Bone marrow (tissue), 2 donors: ENCODE measurements at places on chromosomes 4 and X.

GRCh38 chr4:16939178-16939577 is 40.7 kb upstream of the LDB2 start:
- DNase-seq = no peak

DNA sequence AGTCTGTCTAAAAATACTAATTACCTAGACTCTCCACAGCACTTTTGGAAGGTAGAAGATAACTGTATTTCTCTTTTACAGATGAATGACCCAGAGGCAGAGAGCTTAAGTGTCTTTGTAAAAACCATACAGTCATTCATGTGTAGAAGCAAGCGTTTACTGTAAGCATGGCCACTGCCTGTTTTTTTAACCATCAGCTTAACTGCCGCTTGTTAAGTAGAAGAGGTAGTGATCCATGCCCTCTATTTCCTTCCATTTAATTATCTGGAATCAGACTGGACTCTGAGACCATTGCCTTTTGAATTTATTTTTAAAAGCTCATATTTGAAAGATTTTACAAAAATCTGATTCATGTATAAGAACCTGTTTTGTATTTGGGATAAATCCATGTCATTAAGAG is 111.2 kb upstream of the TECRL start:
- DNase-seq = no peak

- no peak for DNase-seq
Measured at GRCh38 chr4:58940167-58940566, 1830.0 kb upstream of the IGFBP7 start.

GRCh38 chr4:186342582-186342981 is 76.6 kb downstream of the F11 start:
- DNase-seq = no peak

GRCh38 chrX:52380993-52381392 is 12.2 kb downstream of the XAGE2 start:
- DNase-seq = no peak

GRCh38 chrX:114152130-114152529 is 431.8 kb upstream of the HTR2C start:
- DNase-seq = no peak

DNA sequence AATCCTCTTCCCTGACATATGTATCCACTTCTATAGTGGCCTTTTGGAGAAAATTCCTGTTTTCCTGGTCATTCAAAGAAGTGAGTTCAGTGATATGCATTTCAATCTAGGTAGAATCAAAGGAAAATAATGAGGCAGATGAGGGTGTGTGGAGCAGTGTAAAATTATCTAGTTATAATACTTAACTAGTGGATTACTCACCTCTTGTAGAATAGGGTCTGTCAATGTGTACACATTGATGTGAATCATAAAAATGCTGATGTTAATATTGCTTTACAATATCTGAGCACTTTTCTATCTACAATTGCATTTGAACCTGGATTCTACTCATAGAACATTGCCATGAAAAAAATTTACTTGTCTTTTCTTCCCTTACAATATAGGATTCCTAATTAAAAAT is 293.5 kb downstream of the GBA3 start:
- no peak for DNase-seq

GRCh38 chrX:150081076-150081475 is 142.8 kb upstream of the EOLA2 start:
- DNase-seq = no peak

DNA sequence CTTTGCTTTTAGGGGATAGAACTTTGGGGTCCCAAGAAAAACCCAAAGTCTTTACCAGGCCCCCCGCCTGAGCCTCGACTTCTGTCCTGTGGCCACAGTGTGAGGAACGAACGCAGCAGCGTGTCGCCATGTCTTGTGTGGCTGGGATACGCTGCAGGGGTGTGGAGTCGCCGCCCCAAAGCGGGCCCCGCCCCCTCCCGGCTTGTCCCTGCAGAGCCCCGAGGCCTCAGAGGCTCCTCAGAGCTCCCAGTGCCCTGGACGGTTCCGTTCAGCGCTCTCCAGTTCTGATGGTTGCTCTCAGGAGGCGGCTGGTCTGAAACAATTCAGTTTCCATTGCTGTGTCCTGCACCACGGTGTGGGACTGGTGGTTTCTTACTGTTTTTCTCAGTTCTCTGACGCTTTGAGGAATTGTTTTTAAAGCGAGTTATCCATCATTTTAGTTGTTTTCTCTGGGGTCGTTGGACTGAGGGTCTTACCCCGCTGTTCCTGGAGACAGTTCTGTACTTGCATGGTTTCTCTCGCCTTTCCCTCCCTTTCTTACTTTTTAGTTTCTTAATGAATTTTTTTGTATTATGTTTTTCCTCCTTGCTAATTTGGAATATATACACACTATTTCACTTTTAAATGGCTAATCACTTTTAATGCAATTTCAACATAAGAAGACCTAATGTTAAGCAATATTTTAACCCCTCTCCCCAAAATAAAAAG is 1.6 kb upstream of the IDUA start:
- DNase-seq = no peak

- DNase-seq = no peak
Measured at GRCh38 chr4:106264331-106264728, 51.7 kb downstream of the TBCK start.

DNA sequence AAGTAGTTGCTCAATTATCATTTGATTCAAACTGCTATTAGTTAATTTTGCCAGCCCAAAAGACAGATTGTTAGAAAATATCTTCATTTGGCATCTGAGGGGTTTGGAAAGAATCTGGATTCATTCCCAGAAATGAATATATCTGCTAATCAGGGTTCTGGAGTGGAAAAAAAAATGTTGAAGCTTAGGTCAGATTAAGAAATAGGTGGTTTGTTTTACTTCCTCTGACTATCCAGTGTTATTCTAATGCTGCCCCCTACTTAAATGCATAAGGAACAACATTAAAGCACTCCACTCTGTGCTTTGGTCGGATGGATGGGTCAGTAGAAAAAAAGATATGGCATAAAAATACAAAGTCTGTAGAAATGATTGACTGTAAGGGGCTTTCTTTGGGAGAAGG is 89.0 kb downstream of the LUZP4 start:
- DNase-seq = no peak

- DNase-seq = no peak
Measured at GRCh38 chr4:44859477-44859876, 133.1 kb upstream of the GNPDA2 start.

DNA sequence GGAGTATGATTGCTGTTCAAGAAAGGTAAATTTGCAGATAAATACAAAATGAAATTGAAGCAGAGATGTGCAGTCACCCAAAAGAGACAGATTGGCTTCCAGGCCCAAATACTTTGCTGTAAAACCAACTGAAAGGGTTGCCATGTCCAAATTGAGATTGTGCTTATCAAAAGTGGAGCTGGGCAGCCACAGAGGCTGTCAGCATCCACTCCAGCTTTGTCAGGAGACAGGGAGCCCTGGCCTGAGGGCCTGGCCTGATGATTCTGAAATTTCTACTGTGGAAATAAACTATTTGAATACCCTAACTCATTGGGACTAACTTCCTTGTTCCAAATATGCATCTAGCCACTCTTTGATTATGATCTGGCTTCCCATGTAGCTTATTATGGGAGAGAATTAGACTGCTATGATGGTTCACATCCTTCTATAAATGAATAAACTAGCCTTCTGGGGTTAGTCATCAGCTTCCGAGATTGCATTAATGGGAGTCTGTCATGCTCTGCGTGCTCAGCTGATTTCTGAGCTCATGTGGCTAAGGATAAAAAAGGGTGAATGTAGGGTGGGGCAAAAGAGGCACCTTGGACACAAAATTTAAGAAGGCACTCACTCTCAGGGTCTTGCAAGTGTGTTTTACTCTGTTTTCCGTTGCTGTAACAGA is 48.2 kb downstream of the SLC34A2 start:
- DNase-seq = no peak

DNA sequence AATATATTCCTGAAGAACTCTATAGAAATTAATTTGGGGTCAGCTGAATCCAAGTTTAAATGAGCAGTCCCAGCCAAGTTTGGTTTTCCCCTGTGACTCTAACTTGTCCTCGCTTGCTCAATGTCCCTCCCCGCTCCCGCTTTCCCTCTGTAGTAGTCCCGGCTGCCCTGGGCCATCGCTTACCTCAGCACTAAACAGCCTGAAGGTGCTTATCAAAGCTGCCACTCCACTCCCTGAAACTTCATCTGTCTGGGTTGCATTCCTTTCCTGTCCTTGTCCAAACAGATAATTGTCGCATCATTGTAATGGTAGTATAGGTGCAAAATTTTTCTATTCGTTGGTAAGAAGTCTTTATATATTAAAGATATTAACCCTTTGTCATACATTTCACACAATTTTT is 12.8 kb downstream of the SLC25A43 start:
- no peak for DNase-seq

- DNase-seq = no peak
Measured at GRCh38 chrX:108036298-108036973, 8.4 kb upstream of the VSIG1 start.

GRCh38 chrX:635428-636090 is 5.0 kb downstream of the SHOX start:
- no peak for DNase-seq

GRCh38 chr4:117831060-117831683 is 203.1 kb upstream of the NDST3 start:
- no peak for DNase-seq

DNA sequence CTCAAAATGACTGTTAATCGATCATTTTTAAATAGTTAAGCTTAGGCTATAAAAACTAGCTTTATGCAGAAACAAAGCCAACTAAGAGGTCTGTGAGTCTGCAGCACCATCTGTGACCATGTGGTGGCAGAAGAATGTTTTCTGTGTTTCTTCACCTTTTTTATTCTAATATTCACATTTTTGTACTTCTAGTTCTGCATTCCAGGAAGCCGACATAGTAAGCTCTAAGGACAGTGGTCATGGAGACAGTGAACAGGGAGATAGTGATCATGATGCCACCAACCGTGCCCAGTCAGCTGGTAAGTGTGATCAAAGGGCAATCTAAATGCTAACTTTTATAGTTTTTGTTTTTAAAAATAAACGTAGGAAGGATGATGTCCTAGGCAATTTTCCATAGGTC is 5.6 kb downstream of the PCDH10 start:
- DNase-seq = no peak

GRCh38 chr4:5276475-5277075 is 225.3 kb downstream of the STK32B start:
- no peak for DNase-seq

DNA sequence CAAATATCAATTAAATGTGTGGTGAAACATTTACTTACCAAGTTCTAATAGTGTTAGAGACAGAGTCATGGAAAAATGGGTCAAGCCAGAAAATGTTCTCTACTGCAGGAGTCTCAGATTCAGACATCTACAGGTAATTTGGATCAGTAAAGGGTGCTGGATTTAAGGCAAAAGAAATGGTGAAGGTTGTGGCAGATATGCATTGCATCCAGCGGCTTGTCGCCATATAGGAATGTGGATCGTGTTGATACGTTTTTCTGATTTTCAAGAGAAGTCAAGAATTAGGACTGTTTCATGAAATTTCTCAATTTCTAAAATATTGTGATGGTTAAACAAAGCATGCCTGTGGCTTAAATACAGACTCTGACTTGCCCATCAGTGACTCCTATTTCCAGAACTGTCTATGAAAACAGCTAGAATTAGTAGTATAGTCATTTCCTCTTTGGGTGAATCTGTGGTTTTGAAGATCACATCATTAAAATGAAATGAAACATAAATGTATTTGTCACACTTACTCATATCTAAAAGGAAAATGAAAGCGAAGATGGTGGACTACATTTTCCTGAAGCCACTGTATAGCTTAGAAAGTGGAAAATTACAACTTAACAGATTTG is 110.1 kb upstream of the VEGFC start:
- DNase-seq = peak; percentile 71

DNA sequence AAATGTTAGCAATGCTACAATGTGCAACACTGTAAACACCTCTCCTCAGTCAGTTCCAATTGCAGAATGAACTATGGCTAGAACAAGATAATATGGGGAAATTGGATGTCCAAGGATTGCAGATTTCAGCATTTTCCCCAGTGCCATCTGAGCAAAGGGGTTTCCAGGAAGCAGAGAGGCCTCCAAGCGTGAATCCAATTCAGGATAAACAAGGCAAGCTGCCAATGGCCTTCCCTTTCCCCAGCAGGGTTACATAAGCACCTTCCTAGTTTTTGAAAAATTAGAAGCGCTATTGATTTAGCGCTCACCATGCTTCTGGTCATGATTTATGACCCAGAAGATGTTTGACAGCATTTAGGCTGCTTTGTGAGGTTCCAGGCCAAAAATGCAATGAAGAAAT is 223.0 kb upstream of the GATB start:
- no peak for DNase-seq

GRCh38 chr4:168164915-168165548 is 72.7 kb downstream of the ANXA10 start:
- no peak for DNase-seq

DNA sequence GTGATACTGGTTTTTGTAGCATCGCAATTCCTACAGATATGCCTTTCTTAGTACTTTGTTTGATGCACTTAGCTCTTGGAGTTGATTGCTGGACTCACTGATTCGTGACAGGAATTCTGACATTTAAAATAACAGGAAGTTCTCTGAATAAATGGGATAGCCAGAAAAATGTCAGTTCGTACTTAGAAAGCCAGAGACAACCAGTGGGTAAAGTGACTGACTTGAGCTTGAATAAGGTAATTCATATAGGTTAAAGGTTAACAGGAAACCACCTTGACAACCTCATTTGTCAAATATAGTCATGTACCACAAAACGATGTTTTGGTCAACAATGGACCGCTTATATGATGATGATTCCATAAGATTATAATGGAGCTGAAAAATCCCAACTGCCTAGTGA is 181.4 kb downstream of the RPA4 start:
- DNase-seq = no peak

DNA sequence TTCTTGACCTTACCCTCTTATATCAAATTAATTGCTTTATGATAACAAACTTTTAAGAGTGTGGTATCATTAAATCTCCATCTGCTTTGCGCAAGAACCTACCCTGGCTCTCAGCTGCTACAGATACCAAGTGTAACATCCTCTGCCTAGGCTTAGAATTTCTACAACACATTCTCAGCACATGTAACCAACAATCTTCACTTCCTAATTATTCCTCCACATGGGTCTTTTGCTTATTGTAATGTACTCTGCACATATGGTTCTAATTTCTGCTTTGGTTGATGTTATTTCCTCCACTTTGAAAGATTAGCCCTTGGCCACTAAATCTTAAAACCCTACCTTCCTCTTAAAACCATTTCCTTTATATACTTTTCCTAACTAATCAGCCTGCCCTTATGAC is 242.4 kb downstream of the ARHGAP24 start:
- DNase-seq = no peak

DNA sequence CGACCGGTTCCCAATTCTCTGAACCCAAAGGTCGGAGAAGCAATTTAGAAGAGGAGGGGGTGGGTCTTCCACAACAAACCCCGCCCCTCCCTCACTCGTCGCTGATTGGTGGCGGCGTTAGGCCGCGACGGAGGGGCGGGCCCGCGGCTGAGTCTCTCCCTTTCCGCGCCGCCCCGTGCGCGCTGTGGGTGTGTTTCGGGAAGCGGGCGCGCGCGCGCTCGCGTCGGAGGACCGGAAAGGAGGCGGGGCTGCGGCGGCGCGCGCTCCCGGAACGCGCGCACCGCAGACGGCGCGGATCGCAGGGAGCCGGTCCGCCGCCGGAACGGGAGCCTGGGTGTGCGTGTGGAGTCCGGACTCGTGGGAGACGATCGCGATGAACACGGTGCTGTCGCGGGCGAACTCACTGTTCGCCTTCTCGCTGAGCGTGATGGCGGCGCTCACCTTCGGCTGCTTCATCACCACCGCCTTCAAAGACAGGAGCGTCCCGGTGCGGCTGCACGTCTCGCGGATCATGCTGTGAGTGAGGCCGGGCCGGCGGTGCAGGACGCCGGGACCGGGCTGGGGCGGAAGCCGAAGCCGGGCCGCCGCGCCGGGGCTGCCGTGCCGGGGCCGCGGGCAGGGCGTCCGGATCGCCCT is at the start of gene SPCS3:
TSS of gene SPCS3 (plus strand) at position 263 of the 636 bp plus-strand sequence. CDS start at position 374, 111 bp downstream.
- DNase-seq = peak; percentile 76
